ENCODE measurements at places on chromosomes 7 and 10.

DNA sequence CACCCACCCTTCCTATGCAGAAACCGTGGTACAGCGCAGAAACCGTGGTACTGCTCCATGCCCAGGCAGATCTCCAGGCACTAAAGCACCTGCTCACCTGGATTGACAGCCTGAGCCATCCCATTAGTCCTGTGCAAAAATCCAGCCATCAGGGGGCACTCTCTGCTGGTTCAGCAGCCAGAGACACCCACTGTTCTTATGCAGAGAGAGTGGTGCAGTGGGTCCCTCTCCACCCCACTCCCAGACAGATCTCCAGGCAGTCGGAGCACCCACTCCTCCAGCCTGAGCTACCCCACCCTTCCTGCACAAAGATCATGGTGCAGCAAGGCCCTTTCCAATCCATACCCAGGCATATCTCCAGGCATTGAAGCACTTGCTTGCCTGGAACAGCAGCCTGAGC lies 219.8 kb downstream of the CTNNA3 start:
- no peak for DNase-seq

- no peak for DNase-seq
Measured at GRCh38 chr7:82985144-82985802, 177.4 kb downstream of the PCLO start.

DNA sequence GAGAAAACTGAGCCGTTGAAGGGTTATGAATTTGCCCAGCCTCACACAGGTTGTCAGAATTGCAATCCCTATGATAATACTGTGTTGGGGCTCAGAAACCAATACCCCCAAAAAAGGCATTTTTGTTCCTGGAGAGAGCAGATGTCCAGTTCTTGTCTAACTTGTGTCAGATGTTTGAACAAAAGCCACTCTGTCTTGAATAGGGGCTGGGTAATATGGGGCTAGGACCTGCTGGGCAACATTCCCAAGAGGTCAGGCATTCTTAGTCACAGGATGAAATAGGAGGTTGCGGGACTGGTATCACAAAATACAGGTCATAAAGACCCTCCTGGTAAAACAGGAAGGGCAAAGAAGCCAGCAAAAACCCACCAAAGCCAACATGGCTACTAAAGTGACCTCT lies 482.1 kb downstream of the IPMK start:
- no peak for DNase-seq

DNA sequence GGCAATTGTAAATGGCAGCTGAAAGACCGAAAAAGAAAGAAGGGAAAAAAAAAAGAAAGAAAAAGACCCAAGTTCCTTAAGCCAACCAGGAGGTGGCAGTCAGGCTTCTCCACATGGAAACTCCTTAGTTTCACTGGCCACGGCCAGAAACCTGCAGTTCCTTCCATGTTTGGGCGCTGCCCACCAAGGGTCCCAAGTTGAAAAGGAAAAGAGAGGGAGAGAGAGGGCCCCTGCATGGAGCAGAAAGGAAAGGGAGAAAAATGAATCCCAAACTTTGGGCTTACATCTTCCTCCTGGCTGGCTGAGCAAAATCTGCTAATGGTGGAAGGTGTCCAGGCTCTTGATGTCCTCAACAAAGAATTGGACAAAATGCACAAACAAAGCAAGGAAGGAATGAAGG lies 31.8 kb upstream of the ABCA13 start:
- DNase-seq: no peak

DNA sequence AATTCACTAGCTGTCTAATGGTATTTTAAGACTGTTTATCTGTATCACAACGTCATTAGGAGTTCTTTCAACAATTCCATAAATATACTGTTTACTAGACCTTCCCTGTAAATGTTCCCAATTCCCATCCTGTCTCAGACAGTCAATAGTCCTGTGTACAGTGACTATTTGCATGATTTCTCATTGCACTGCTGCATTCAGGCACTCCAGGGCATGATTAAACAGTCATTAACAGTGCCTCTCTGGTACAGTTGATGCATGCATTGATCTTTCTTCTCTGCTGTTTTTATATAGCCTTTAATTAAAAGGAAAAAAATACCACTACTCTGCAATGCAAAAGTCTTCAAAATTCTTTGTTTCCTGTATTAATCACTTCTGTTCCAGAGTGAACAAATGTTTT lies 51.5 kb upstream of the MTURN start:
- DNase-seq: no peak

- no peak for DNase-seq
Measured at GRCh38 chr7:30142710-30143109, 7.9 kb downstream of the MTURN start.

DNA sequence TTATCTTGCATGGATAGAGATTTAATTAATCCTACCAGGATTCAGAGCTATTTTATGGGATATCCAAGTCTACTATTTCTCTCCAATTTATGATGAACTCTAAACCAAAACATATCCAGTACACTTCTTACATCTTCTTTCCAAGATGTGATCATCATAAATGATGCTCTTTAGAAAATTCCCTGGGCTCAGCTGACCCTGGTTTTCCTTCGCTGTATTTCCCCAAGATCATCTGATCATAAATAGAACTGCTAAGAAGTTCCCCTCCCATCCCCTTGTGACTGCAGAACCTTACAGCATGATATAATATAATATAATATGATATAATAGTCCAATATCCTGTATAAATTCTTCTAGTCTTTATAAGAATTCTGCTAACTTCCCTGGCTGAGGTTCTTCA lies 114.6 kb upstream of the LYZL2 start:
- DNase-seq: no peak

DNA sequence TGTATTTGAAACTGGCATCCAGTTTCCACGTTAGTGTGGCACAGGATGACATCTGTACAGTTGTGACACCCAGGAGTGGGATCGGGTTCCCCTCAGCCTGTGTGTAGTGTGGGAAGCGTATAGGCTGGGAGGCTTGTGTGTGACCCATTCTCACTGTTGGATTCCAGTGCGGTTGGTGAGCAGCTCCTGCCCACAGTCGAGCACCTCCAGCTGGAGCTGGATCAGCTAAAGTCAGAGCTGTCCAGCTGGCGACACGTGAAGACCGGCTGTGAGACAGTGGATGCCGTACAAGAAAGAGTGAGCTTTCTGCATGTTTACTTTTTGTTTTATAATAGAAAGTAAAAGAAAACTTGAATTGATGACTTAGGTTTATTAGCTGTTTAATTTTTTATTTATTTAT lies 18.7 kb upstream of the GET4 start:
- DNase-seq: no peak

- no peak for DNase-seq
Measured at GRCh38 chr10:86113501-86113900, 253.1 kb downstream of the GRID1 start.

DNA sequence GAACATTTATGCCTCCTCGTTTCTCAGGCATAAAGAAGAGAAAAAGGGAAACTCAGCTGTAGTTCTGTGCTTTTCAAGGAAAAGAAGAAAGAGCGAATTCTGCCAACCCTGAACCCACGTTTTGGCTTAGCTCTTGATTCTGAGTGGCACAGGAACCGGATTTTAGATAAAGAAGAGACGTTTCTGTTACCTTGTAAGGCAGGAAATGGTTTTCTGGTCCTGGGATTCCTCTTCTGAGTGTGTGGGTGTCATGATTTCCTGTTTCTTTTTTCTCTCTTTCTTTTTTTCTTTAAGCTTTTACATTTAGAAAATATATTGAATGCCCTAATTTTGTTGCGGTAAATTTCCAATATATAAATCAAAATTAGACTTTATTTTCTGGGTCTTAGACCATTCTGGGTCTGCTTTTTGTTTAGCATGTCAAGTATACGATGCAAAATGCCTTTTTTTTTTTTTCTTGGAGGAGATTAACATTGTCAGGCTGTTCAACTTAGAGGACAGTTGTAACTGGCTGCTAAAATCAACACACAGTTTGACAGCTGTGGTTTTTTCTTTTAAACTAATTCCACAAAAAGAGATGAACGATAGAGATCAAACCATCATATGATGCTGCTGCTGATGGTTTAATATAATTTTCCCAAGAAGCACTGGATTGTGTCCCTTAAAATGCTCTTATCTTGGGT lies 190.8 kb downstream of the GATA3 start:
- DNase-seq: no peak

DNA sequence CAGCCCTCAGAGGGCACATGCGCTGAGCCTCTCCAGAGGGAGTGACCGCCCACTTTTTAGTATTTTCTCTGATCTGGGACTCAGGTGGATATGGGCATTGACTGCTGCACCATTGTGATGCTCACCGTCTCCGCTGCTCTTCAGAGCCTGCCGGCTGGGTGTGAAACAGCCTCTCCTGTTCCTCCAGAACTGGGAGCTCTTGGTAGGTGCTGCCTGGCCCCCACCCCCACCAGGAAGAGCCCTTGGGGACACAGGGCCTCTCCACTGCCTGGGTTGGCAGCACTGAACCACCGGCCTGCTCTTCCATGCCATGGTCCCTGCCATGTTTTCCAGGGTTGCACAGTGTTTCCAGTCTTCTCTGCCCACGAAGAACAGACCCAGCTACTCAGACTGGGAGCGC lies 36.3 kb downstream of the ARHGAP22 start:
- no peak for DNase-seq

GRCh38 chr7:41169317-41169716 lies 533.6 kb downstream of the INHBA start:
- DNase-seq: no peak

DNA sequence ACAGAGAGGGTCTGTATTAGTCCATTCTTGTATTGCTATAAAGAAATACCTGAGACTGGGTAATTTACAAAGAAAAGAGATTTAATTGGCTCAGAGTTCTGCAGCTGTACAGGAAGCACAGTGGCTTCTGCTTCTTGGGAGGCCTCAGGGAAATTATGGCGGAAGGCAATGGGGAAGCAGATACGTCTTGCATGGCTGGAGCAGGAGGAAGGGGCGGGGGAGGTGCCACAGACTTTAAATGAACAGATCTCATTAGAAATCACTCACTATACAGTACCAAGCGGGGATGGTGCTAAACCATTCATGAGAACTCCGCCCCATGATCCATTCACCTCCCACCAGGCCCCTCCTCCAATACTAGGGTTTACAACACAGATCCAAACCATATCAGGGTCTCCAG lies 3.7 kb upstream of the CALU start:
- no peak for DNase-seq

DNA sequence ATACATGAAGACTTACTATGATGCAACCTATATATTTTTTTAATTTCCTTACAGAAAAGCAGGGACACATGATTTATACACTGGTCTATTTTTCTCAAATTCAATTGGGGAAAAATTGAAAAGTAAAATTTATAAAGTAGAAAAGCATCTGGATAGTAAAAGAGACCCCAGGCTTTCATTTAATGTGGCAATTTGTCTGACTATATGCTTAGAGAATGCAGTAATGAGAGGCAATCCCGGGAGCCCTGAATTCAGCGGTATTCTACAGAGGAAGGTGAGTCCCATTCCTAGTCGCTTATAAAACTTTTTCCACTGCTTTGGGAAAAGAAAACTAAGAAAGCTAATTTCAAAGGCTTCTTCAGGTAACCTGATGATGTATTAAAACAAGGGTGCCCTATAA lies 167.1 kb downstream of the SEMA3D start:
- no peak for DNase-seq

GRCh38 chr7:26035552-26035951 lies 116.4 kb upstream of the NFE2L3 start:
- DNase-seq: no peak

DNA sequence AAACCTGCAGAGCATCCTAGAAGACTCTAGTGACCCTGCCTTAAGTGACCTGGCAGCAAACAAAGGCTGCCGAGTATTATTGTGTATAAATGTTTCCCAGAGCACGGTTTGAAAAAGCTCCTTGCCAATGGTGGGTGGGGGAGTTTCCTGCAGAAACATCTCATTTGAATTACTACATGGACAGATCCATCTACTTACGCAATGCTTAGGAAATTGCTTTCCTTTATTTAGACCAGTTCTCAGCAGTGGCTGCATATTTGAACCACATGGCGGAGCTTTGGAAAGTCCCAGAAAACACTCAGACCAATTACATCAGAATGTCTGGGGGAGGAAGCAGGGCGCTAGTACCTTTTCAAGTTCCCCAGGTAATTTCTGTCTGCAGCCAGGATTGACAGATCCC lies 560.9 kb downstream of the SDK1 start:
- DNase-seq: no peak

DNA sequence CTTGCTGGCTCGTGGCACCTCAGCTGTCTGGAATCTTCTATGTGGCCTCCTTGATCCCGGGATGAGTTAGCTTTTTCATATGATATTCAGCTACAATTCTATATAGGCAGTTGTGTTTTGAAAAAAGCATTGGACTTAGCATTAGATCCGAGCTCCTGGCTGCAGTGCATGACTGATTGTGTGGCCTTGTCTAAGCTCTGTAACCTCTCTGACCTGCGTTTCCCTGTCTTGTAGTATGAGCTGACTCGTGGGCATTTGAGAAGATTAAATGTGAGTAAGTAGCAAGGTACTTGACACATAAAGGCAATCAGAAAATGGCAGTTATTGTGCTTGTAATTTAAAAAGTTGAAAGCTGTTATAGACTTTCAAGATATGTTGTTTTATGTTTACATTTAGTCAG lies 85.9 kb downstream of the CCNY start:
- no peak for DNase-seq

- no peak for DNase-seq
Measured at GRCh38 chr10:70902661-70903261, 14.4 kb upstream of the PCBD1 start.

GRCh38 chr7:568031-568951 lies 48.6 kb upstream of the PDGFA start:
- no peak for DNase-seq

GRCh38 chr7:24923172-24923865 lies 56.7 kb downstream of the OSBPL3 start:
- DNase-seq: no peak
